Epithelial cell of esophagus (primary cell): ENCODE measurements at places on chromosomes 13 and 19.
A peak's percentile ranks its signal among the peaks of the same experiment; 100 is the strongest.

DNA sequence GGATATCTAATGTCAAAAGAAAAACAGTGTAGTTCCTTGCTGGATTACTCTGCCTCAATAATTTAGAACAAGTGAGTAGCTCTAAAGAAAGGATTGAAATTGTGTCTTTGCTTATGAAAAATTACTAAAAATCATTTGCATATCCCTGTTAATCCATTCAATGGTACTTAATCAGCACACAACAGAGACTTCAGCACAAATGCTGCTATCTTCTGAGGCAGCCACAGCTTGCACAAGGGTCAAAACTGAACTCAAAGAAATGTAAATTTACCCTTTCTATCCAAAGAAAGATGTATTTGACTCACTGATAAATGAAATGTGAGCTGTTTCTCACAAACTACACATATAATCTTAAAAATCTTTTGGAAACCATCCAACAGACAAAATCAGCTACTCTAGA lies 116.2 kb downstream of the LHFPL6 start:
- no peak for DNase-seq

DNA sequence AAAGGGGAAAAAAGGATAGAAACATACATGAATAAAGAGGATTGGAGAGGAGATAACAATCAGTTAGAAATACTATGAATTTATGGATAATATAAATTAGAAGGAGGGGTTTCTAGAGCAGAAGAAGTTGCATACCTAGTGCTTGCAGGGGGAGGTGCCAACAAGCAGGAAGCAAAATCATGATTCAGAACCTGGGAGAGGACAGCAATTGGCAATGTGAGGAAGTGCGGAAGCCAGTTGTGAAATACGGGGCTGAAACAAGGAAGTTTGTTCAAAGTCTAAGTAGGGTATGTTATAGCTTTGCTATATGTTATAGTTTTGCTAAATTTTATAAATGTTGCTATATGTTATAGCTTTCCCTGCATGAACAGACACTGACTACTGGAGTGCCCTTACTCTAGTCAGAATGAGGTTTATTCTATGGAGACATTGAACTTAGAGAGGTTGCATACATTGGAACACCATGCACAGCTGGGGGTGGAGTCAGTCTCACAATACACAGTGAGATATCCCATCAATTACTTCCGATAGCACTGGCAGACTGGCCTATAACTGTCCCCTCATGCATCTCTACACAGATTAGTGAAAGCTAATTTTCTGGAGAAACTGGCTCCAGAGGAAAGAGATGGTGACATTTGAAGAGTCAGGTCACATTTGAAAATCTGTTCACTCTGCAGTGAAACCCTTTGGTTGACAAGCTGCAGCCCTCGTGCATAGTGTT lies 92.1 kb downstream of the GPC6 start:
- DNase-seq = peak; percentile 84

DNA sequence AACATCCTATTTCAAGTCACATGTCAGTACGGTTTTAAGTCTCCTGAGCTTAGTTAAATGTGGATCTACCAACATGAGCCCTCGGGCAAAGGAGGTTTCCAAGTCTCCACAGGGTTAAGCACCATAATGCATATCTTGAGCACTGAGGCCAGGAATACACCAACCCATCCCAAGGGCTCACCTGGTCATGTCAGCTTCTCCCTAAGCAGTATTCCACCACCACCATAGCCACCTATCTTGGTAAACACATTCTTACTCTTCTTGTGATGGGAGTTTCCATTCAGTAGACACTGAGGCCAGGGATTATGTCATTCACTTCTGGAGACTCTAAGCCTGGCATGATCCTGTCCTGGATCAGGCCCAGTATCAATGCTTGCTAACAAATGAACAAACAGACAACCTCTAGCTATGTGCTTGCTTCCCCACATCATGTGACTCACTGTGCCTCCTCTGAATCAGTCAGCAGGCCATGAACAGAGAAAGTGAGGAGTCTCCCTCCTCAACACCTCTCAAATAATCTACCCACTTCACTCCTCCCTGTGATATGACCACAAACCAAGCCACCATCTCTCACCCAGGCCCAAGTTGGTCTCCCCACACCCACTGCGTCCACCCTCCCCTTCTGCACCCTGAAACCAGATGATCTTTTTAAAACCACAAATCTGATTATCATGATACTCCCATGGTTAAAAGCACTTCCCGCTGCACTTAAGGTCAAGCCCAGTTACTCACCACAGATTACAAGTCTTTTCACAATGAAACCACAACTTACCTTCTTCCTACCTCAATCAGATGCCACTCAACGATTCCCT lies 5.8 kb downstream of the PEG3 start:
- no peak for DNase-seq

- DNase-seq = no peak
These were observed 21.4 kb downstream of the SIGLECL1 start for GRCh38 chr19:51272183-51272810.

DNA sequence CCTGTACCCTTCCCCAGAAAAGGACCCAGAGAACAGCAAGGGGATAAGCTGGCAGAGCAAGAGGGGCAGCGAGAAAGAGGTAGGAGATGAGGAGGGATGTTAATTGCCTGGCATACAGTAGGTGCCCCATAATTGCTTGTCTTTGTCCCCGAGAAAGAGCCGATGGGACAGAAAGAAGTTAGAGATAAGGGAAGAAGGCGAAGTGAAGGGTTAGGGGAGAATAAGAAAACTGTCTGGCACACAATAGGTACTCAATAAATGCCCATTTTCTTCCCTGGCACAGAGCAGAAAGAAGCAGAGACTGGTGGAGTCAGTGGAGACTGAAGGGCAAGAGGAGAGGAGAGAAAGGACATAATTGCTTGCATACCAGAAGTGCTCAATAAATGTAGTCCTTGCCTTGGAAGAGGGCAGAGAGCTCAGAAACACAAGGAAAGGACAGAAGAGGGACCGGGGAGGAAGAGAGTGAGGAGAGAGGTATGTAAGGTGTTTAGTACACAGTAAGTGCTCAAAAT lies 15.9 kb downstream of the JOSD2 start:
- DNase-seq = no peak

DNA sequence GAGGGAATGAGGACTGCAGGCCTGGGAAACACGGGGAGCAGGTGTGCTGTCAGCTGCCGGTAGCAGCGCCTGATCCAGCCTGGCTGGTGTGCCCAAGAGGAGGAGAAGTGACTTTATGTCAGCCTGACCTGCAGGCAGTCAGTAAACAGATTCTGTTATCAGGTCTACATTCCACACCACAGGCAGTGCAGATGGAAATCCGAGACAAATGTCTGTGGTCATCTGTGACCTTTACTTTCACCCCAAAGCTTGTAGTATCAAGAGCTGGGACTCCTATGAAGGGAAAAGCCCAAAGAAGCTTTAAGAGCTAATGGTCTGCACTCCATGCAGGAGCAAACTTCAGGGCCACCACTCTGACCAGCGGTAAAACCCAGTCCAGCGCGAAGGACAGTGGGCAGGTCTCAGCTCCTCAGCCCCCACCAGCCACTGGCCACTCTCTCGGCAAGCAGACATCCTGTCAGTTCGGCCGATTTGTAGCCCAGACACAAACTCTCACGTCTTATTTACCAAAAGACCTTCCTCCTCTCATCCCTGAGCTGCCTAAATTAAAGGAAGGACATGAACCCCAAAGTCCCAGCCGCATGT lies 7.7 kb downstream of the EPS15L1 start:
- DNase-seq = no peak

DNA sequence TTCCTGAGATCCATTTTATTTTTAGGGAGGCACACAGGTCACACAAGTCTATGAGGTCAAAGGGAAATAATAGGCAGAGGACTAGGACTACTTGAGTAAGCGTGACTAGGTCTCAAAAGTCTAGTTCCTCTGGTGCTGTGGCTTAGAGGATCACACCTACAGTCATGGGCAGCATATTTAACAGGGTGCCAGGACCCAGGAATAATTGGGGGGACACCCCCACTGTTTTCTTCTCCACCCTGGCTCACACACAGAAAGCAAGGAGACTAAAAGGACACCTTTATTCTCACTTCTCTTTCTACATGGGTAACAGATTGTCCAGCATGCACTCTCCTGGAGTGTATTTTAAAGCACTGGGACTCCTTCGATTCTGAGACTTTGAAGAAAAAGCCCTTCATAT lies 26.2 kb downstream of the OXGR1 start:
- DNase-seq = no peak
